ENCODE measurements at places on chromosomes 5 and 9.

DNA sequence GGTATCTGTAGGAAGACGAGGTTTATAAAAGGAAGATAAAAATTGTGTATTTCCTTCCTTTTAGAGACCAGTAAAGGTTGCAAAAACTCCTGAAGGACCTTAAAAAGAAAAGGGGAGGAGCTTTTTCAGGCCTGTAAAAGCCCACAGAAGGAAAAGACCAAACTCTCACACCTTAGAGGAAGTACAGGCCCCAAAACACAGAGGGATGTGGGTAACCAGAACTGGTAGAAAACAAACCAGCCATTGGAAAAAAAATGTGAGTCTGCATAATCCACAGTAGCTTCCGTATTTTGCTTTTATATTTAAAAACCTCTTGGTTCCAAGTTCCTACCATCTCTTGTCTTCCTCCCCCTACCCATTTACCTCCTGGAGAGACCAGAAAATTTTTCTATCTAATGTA lies 8.5 kb downstream of the GIN1 start:
- DNase-seq: peak; percentile 91

- DNase-seq: no peak
These were observed 654 bp upstream of the TUT7 start for GRCh38 chr9:86354818-86355309.

DNA sequence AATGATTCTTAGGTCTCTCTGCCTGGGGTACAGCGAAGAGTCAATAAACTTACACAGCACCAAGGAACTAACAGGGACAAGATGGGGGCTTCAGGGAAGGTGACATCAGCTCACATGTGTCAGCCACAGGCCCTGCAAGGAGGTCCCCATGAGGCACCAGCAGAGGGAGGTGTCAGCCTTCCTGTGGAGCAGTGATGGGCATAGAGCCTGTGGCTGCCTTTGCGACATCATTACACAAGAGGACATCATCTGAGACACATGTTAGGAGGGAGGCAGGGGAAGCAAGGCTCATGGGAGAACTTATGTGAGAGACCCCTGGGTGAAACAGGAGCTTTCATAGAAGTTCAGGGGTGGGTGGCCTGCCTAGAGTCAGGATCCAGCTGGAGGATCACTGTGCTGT lies 389.6 kb downstream of the SEMA5A start:
- peak; percentile 72 for DNase-seq

DNA sequence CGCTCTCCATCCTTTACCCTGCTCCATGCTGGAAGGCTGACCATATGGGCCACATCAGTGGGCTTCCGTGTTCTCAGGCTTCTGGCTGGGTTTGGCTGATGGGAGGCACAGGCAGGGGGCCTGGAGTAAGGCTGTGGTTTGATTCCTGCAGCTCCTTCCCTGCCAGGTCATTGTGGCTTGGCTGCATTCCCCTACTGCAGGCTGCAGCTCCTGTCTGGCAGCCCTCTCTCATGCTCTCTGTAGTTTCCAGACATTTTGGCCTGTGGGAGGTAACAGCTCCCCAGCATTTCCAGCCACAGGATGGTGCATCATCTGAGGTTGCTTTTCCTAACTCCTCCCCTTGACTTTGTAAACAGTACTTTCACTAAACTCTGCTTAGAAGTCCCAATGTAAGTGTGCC lies 102.0 kb upstream of the PTPN3 start:
- no peak for DNase-seq

- no peak for DNase-seq
These were observed 146.5 kb downstream of the FANCC start for GRCh38 chr9:95171001-95171400.

- DNase-seq: no peak
These were observed 4.1 kb downstream of the STK10 start for GRCh38 chr5:172183881-172184280.

- no peak for DNase-seq
These were observed 40.1 kb downstream of the SLC6A3 start for GRCh38 chr5:1405121-1405520.

GRCh38 chr9:97802276-97802675 lies 50.8 kb upstream of the FOXE1 start:
- no peak for DNase-seq

DNA sequence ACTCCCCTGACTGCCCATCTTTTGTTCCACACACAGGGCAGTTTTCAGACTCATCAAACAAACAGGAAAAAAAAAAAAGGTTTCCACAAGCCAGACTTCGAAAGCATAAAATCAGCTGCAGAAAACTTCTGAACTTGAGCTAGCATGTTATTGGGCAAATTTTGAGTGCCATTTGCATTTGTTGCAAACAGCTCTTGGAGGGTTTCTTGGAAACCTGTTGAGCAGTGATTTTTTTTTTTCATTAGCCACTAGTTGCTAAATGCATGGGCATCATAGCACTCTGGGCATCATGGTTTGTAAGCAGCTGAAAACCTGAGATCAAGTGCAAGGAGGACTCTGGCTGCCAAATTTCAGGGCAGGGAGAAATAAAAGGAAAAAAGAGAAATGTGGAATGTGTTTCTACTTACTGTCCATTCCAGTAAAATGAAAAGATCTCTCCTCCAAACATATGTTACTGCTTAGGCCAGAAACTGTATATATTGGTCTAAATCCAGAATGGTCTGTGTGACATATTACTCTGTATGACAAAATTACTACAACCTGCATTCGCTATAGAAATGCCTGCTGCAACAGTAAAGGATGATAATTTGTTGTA lies 85.2 kb upstream of the SMIM23 start:
- DNase-seq: no peak

DNA sequence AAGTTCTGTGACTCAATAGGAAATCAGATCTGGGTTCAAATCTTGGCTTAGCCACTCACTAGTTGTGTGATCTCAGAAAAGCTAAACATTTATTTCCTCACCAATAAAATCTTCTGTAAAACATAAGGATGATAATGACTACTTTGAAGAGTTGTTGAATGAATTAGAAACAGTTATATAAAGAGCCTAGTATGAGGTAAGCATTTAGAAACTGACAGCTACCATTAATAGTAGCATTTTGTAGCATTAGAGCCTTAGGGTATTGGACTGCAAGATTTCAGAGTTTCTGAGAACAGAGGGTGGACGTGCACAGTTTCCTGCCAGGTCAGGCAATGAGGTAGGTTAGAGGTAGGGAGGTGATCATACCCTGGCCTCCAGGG lies 293.2 kb downstream of the CWC27 start:
- no peak for DNase-seq

GRCh38 chr5:138539791-138540190 lies 3.2 kb downstream of the ETF1 start:
- DNase-seq: no peak

DNA sequence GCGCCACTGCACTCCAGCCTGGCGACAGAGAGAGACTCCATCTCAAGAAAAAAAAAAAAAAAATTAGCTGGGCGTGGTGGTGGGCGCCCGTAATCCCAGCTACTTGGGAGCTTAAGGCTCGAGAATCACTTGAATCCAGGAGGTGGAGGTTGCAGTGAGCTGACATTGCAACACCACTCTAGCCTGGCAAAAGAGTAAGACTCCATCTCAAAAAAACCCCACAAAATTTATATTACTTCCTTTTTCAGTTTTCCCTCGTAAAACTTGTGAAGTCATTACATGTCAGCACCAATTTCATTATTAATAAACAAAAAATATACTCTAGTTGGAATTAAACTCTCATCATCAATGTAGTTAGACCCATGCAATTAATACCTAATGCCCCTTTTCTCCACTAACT lies 43.9 kb downstream of the SHLD3 start:
- peak; percentile 88 for DNase-seq

GRCh38 chr5:142821733-142822487 lies 51.7 kb downstream of the ARHGAP26 start:
- peak; percentile 96 for DNase-seq

DNA sequence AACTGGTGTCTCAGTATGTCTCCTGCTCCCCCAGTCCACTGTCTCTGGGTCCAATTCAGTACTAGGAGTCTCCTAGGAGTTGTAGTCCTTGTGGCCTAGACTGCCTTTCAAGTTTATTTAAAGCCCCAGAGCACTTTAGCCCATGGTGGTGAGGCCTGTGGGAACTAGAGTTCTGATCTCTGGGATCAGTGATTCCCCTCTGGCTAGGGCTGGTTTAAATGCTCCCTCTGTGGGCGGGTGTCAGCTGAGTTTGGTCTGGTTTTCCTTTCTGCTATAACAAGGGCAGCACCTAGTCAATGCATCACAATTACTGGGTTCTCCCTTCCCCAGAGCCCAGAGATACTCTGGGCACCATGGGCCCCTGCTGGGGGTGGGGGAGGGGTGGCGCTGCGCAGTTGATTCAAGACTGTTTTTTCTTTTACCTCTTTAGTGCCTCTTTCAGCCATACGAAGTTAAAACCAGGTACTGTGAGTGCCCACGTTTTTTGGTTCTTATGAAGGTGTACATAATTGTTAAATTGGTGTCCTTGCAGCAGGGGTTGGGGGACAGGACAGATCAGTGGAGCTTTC lies 9.3 kb upstream of the SLC36A3 start:
- no peak for DNase-seq

DNA sequence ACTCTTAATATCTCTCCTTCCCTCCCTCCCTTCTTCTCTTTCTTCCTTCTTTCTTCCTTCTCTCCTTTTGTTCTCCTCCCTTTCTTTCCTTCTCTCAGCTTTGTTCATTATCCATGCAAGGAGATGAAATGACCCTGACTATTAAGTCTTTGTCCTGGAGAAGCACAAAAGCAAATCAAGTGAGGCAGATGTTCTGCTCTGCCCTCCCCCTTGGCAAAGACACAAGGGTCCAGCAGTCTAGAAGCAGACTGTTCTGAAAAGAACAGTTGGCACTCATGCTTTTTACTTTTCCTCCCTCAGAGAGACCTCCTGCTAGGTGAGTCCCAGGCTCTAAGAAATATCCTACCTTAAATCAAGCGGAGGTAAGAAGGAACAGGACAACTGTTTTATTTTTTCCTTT lies 1067.6 kb upstream of the DMAC1 start:
- DNase-seq: no peak

GRCh38 chr9:98021306-98022040 lies 35.1 kb upstream of the NANS start:
- no peak for DNase-seq

GRCh38 chr9:4207881-4208615 lies 91.8 kb downstream of the GLIS3 start:
- no peak for DNase-seq

- DNase-seq: no peak
These were observed 160.3 kb upstream of the PTPRD start for GRCh38 chr9:10773136-10773535.

DNA sequence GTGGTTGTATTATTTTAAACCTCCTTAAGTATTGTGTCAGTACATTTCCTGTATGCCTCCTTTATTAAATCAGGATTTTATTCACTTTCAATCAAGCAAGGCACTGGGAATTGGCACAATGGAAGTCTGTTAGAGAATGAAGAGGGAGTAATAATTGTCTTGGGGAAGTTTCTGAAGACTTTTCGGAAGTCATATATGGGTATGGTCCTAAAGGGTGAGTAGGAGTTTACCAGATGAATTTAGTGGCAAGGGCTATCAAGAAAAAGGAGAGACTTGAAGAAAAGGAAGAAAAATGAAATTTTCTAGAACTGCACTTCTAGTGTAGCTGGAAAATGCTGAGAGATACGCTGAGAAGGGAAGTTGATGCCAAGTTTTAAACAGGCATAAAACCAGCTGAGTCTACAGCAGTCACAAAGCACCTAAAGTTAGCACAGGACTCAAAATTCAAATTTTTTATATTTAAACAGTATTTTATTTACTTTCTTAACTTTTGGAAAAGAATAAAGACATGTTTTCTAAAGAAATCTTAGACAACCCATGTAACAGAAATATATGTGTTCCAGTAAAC lies 184.9 kb downstream of the SMC2 start:
- no peak for DNase-seq

- no peak for DNase-seq
These were observed 24.6 kb upstream of the SPIN1 start for GRCh38 chr9:88363661-88364060.

DNA sequence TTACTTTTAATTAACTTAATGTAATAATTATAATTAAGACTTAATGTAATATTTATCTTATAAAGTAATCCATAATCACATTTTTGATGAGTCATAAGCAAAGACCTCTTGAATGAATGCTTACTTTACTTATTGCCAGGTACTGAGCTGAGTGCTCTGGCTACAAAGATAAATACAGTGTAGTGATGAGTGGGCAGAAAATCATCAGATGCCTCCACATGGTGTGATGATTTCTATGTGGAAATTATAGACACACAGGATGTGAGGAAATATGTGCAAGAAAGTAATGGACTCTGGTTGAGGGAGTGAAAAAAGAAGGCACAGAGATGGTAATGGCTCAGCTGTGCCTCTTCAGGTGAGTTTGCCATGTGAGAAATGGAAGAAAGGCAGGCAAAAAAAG lies 422.6 kb upstream of the CD180 start:
- no peak for DNase-seq

- no peak for DNase-seq
These were observed 20.5 kb upstream of the PITX1 start for GRCh38 chr5:135054546-135054945.

DNA sequence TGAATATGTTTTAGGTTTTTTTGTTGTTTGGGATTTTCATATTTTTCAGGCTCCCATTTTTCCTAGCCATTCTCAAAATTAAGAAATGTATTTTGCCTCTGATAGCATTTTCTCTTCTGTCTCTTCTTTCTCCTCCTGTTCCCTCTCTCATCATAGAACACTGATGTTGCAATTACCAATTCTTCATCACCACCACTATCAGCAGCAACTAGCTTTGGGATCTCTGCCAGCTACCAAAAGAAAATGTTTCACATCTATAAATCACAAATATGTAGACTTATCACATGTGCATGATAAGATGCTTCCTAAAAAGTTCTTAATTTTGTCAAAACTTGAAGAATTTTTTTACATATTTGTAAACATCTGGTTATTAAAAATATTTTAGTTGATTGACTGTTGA lies 887.1 kb downstream of the MAT2B start:
- peak; percentile 67 for DNase-seq

DNA sequence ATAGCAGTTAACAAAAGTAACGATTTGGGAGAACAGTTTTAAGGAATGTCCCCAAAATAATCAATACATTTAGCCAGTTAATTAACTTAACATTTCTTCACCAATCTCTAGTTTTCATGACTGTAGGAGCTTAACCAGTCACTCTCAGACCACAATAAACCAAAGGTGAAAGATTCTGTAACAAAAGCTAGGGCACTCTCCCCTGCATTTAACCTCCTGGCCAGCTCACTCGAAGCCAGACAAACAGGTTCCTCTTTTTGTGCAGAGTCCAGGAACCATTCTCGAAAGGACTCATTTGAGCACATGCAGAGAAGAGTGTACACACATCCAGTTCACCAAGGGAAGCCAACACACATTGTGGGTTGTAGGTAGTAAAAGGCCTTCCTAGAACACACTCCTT lies 6.5 kb downstream of the IL7R start:
- DNase-seq: peak; percentile 78

- peak; percentile 72 for DNase-seq
These were observed 248.8 kb downstream of the MCTP1 start for GRCh38 chr5:95035891-95036685.

GRCh38 chr5:1113805-1114586 lies 2.1 kb upstream of the SLC12A7 start:
- DNase-seq: no peak

All from MV-4-11 (cell line).